Erythroblast (primary cell): ENCODE measurements at places on chromosomes 5 and 9.

GRCh38 chr5:14463629-14464028 lies 118.0 kb upstream of the OTULINL start:
- DNase-seq = peak; percentile 59

GRCh38 chr9:15180124-15180523 lies 126.9 kb downstream of the TTC39B start:
- DNase-seq = no peak

DNA sequence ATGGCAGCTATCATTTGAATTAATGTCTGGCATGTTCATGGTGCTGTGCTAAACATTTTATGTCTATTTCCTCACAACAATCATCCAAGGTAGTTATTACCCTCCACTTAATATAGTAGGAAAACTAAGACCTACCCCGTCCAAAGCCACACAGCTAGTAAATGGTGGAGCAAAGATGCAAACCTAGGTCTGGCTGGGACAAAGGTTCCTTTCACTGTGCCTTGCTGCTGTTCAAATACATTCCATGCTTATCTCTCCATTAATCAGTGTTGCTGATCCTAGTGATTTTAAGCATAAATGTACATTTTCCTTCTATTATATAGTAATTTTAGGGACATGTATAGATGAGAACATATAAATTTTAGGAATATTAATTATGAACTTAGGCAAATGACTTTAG lies 38.7 kb downstream of the CCDC125 start:
- DNase-seq = no peak

DNA sequence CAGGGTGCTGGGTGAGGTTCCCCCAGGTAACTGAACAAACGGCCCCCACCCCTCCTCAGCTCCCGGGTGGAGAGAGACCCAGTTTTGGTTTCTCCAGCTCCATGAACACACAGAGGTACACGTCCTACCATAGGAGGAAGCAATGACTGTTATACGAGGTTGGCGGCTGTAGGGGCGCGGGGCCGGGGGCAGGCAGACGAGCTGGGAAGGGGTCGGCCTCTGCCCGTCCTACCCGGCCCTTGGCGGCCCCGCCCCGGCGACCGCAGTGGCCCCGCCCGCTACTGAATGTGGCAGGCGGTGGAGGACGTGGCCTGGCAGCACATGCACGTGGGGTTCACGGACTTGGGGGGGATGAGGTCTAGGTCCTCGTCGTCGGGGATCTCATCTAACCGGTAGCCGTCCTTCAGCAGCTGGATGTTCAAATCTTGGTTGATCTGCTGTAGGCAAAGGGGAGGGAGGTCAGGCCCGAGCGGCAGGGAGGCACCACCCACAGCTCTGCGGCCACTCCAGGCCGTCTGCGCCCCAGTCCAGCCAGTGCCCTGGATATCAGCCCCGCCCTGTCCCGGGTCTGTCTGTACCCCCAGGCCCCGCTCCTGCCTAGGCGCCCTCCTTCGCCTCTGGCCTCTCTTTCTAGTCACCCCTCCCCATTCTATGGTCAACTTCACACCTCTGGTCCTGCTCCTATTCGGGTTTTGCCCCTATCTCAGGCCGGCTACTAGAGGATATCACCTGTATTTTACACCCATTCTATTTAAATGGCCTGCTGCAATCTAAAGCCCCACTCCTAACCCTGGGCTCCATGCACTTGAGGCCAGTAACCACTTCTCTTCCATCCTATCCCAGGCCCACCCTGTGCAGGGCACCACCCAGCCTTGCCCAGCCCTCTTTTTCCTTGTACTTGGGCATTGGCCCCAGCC lies 24.2 kb upstream of the MYORG start:
- no peak for DNase-seq

DNA sequence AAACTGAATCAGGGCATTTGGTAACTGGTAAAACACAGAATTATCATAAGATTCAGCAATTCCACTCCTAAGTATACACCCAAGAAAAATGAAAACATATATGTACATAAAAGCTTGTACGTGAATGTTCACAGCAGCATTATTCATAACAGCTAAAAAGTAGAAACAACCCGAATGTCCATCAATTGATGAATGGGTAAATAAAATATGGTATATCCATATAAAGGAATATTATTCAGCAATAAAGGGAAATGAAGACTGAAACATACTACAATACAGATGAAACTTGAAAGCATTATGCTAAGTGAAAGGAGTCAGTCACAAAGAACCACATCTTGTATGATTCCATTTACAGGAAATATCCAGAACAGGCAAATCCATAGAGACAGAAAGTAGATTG lies 65.5 kb downstream of the MPDZ start:
- DNase-seq = no peak

- no peak for DNase-seq
Observed at GRCh38 chr9:16133032-16133431, 580.2 kb downstream of the CCDC171 start.

DNA sequence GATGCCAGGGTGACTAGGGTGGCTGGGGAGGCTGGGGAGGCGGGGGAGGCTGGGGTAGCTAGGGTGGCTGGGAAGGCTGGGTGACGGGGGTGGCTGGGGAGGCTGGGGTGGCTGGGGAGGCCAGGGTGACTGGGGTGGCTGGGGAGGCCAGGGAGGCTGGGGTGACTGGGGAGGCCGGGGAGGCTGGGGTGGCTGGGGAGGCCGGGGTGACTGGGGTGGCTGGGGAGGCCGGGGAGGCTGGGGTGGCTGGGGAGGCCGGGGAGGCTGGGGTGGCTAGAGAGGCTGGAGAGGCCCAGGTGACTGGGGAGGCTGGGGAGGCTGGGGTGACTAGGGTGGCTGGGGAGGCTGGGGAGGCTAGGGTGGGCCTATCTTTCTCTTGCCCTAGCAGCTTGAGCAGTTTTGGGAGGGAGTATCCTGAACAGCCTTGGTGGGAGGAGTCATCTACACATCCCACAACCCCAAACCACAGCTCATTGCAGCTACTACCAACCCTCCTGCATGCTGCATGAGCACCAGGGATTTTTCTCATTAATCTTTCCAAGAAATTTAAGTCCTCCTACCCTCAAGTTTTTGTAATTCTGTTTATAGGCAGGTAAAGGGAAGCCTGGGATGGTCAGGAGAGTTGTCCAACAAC lies 203.2 kb upstream of the IRX1 start:
- no peak for DNase-seq

DNA sequence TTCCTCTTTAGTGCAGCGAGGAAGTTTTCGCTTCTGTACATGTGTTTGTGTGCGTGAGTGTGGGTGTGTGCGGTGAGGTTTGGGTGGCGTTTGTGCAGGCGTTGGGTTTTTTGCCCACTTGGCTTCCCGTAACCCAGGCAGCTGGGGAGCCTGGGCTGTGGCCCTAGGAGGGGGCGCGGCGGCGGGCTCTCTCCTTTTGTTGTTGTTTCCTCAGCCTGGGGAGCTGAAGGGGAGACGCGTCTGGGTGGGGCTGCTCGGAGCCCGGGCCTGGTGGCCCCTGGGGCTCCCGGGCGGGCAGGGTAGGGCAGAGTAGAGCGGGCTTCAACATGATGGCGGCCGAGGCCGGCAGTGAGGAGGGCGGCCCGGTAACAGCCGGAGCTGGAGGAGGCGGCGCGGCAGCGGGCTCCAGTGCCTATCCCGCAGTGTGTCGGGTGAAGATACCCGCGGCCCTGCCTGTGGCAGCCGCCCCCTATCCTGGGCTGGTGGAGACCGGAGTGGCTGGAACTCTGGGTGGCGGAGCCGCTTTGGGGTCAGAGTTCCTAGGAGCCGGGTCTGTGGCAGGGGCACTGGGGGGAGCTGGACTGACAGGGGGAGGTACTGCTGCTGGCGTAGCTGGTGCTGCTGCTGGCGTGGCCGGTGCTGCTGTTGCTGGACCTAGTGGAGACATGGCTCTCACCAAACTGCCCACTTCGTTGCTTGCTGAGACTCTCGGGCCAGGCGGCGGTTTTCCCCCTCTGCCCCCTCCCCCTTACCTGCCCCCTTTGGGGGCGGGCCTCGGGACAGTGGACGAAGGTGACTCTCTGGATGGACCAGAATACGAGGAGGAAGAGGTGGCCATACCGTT lies 665 bp downstream of the RASA1 start:
- DNase-seq = peak; percentile 85

DNA sequence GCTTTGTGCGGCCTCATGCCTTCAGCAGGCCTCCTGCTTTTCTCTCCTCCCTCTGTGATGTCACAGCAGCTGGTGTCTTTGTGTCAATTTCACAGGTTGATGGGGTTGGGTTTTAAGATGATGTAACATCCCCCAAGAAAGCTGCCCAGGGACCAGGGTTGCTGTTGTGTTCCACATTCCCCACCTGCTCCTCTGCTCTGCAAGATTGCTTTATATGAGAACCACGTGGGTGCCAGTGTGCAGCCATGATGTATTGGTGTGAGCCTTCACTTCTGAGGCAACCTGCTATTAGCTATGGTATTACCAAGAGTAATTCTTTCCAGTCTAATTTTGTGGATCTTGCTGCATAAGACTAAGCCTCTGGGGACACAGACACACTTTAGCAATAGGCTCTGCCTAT lies 213.0 kb upstream of the ADAMTS16 start:
- DNase-seq = no peak

GRCh38 chr5:115627295-115627865 lies 1.5 kb upstream of the TMED7 start:
- DNase-seq = peak; percentile 23

DNA sequence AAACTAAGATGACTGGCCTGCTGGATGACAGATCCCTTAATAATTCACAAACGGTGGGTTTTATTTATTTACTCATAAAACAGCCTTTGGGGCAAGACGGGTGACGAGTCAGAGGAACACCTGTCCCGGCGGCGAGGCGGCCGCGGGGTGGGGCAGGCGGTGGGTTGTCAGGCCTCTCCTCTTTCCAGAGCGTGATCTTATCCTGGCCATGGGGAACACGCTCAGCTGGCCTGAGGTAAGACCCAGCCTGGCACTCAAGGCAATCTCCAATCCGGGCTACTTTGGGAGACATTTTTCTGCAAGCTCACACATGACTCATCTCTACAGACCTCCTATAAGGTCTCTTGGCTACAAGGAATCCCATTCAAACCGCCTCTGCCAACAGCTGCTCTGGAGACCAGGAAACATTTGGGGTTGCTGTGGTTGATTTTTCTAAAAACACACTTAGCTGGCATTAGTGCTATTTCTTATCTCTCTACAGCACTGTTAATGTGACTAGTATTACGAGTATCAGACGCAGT lies 6.3 kb downstream of the RAPGEF1 start:
- peak; percentile 73 for DNase-seq

DNA sequence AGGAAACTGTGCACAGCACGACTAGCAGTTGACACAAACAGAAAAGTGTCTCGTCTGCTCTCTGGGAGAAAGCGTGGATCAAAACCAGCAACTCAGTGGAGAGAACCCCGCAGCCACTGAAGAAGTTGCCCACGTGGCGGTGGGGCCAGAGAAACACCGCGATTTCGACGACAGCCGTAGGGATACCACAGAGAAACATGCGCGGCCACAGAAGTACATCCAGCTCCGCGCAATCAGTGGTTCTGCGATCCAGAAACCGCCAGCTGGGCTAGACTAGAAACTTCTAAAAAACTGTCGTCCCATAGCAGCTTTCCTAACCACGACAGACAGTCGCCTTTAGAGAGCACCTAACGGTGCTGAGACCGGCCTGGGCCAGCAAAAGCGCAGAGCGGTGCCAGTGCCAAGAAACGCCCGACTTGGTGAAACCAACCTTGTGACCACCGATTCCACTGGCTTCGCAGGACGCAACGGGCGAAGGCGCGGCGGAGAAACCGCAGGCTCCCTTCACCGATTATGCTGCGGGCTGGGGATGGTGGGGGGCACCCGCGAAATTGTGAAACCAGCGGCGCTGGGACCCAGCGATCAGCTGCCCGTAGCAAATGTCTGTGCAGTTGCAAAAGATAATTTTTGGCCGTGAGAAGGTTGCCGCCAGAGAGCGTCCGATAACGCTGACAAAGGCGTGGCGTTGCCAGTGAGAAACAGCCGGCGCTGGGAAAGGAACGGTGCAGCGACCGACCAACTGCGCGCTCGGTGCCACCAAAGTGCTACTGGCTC lies 2.7 kb upstream of the ANXA2R start:
- peak; percentile 96 for DNase-seq

DNA sequence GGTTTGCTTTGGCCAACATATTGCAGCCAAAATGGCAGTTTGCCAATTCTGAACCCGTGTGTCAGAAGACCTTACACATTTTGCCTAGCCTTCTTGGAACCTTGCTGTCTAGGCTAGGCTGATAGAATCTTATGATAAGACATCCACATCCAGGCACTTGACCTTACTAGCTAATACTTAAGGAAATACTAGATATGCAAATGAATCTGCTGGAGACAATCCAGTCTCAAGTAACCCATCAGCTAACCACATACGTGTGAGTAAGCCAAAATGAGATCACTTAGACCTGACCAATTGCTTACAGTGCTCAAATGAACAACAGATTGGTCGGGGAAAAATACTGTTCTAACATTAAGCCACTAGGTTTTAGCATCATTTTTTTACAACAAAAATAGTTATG lies 1504.6 kb upstream of the CDH9 start:
- no peak for DNase-seq

- DNase-seq = no peak
Observed at GRCh38 chr5:81181576-81182316, 51.4 kb upstream of the CKMT2 start.

DNA sequence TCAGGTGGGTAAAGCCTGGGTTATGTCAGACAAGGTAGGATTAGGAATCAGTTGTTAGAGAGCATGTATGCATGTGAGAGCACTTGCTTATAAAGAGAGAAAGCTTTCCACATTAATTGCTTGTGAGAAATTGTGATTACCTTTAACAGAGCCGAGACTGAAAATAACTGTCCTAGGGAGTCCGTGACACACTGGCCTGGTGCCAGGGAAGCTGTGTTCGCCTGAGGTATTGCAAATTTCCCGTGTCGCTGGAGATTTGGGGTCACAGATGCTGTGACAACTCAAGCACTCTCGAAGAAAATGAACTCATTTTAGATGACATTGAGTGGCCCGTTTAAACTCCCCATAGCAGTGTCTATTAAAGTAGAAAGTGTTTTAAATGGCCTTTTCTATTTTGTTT lies 9.6 kb downstream of the SLC1A1 start:
- DNase-seq = no peak

DNA sequence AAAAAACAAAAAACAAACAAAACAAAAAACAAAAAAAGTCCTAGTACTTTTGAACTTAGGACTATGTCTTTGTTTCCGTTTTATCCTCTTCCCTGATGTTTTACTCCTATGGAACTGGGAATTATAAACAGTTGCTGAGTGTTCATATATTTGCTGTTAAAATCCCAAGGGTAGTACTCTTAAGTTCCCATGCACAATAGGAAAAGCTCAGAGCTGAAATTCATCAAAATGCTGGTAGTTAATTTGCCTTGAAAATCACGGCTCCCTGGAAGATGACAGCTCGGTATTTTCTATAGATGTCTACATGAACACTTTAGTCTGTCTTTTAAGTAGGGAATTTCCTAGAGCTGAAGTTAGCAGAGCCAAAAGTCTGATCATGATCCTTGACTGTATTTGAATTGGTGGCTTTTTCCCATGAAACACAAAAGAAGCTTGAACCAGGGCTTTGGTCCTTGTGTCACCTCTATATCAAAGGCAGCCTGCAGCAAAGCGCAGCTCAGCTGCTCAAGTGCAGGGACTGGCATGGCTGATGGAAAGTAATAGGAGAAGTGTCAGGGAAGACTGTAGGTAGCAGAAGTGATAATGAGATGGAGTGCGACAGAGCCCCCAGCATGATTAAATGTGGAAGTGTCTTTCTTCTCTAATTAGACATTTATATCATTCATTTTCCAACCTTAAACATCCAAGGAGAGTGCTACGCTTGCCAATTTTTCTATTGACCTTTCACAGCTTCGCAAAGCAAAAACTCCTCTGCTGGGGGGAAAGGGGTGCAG lies 310.9 kb downstream of the TRIM36 start:
- no peak for DNase-seq

GRCh38 chr5:87383216-87383615 lies 29.5 kb downstream of the CCNH start:
- no peak for DNase-seq

- peak; percentile 54 for DNase-seq
Observed at GRCh38 chr5:136249678-136250266, 56.8 kb upstream of the SMIM32 start.

- no peak for DNase-seq
Observed at GRCh38 chr5:141839015-141839513, 39.1 kb downstream of the PCDH1 start.
